ENCODE measurements at places on chromosomes 3 and 15.

- no peak for DNase-seq
Measured at GRCh38 chr15:43489191-43489590, 3.8 kb downstream of the TP53BP1 start.

GRCh38 chr3:11581237-11582190, 62.2 kb downstream of the VGLL4 start:
- no peak for DNase-seq

DNA sequence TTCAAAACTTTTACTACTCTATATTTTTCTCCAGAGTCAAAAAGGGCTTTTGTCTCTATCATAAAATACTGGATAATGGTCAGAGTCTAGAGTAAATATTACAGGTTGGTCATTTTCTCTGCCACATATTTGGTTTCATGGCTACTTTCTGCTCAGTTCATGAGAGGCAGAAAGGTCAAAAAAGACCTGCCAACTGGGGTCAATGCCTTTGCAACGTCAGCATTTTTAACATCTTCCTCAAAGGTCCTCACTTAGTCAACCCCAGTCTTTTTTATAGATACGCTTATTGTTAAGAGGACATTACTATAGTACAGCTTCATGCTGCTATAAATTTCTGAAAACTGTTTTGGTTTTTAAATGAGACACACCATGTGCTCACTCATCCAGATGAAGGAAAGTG, 312.1 kb upstream of the ARHGEF26 start:
- DNase-seq: no peak

GRCh38 chr3:113607219-113607596, 74.9 kb downstream of the SIDT1 start:
- DNase-seq: no peak

DNA sequence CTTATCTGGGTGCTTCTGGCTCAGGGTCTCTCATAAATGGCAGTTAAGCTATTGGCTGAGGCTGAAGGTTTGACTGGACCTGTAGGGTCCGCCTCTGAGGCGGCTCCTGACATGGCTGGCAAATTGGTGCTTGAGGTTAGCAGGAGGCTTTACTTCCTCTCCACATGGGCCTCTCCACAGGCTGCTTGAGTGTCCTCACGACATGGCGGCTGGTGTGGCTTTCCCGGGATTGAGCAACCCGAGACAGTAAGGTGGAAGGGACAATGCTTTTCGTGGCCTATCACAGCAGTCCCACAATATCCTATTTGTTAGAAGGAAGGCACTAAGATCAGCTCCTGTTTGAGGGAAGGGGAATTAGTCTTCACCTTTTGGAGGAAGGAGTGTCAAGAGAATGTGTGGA, 267.3 kb upstream of the LRRFIP2 start:
- no peak for DNase-seq

- DNase-seq: no peak
Measured at GRCh38 chr15:36175741-36176291, 403.6 kb upstream of the CDIN1 start.

DNA sequence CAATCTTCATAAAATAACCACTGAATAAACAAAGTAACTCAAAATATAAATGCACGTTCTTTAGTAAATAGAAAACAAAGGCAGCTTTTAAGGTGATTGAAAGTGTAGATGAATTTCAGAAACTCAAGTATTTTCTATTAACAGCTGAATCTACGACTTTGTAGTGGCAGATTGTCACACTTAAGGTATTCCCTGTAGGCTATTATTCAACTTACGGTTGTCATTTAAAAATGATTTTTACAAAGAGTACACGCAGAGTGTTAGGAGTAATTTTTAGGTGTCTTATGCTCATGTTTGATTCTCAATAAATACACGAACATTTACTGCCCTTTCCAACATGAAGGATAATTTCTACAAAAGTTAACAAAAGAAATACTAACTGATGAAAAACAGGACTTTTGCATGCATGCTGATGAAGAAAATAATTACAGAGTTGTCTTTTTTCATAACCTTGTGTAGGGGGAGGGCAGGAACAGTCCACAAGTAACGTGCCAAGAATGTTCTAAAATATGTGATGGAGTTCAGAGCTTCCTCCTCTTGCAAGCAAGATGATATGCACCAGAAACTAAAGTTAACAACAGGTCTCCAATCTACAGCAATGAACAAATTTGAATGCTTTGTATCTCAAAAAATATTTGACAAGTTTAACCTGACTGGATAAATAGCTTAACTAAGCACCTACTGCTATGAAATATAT, 16.7 kb downstream of the DCBLD2 start:
- DNase-seq: no peak

DNA sequence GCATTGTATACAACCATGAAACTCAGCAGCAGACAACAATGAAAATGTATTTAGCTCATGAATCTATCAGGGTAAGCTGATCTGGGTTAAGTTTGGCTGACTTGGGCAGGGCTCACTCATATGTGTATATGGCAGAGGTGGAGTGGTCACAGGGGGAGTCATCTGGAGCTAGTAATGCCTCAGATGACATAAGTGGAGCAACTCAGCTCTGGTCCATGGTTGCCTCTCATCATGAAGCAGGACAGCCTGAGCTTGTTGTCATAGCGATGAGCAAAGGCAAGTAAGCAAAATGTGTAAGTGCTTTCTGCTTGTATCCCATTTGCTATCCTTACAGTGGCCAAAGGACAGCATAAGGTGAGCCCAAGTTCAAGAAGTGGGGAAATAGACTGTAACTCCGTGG, 64.5 kb downstream of the ALCAM start:
- DNase-seq: no peak

- DNase-seq: no peak
Measured at GRCh38 chr3:56839784-56840715, 38.3 kb upstream of the ARHGEF3 start.

DNA sequence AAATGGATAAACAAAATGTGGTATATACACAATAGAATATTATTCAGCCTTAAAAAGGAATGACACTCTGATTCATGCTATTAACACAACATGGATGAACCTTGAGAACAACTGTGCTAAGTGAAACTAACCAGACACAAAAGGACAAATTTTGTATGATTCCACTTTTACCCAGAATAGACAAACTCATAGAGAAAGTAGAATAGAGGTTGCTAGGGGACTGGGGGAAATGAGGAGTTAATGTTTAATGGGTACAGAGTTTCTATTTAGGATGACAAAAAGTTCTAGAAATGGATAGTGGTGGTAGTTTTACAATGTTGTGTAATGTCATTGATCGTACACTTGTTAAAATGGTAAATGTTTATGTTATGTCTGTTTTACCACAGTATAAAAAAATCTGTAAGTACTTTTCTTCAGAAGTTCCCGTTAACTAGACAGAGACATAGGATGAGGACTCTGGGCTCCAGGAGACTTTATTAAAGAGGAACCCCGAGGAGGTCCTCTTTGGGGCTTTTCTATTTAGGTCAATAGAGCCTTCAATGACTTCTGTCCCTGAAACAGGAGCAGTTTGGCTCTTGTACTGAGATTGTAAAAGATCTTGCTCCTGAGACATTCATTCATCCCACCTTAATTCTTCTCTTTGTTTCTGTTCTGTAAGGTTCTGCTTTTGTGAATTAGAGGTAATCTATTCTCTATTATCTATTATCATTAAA, 24.5 kb downstream of the ABHD6 start:
- DNase-seq: no peak

GRCh38 chr3:190608850-190609589, 95.1 kb downstream of the IL1RAP start:
- DNase-seq: no peak

- DNase-seq: no peak
Measured at GRCh38 chr3:104519068-104519467, 847.6 kb upstream of the ALCAM start.

DNA sequence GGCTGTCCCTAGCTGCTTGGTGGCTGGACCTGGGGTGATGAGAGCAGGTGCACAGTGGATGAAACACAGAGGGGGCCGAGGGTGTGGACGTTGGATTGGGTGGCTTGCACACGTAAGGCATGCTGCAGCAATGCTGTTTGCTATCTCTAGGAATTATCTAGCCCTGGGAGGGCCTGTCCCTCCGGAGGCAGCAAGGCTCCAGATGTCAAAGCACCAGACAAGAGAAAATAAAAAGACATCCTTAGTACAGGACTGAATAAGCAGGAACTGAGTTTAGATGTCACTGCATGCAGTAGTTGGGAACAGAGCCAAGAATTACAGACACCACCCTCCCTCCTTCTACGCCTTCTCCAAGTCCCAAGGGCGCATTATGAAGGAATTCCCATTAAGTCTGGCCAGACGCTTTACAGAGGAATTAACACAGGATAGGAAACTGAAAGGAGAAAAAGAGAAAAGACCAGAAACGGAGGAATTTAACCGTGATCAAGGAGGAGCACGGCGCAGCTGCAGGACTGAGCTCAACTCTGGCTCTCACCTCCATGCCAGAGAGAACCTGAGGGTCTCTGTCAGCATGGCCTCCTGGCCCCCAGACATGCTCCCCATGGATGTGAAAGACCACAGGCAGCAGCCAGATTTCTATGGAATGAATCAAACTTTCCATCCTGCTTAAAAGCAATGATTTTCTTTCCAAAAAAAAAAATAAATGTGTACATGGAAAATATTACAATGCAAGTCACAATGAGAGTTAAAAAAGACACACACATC, 13.8 kb downstream of the ATP10A start:
- no peak for DNase-seq

DNA sequence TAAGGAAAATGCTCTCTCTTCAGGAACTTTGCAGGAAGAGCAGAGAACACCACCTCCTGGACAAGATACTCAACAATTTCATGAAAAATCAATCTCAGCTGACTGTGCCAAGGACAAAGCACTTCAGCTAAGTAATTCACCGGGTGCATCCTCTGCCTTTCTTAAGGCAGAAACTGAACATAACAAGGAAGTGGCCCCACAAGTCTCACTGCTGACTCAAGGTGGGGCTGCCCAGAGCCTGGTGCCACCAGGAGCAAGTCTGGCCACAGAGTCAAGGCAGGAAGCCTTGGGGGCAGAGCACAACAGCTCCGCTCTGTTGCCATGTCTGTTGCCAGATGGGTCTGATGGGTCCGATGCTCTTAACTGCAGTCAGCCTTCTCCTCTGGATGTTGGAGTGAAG, 200.5 kb downstream of the AKAP13 start:
- DNase-seq: no peak

GRCh38 chr15:36737430-36737891, 158.0 kb downstream of the CDIN1 start:
- no peak for DNase-seq

- no peak for DNase-seq
Measured at GRCh38 chr3:132229641-132230040, 87.6 kb upstream of the ACP3 start.

DNA sequence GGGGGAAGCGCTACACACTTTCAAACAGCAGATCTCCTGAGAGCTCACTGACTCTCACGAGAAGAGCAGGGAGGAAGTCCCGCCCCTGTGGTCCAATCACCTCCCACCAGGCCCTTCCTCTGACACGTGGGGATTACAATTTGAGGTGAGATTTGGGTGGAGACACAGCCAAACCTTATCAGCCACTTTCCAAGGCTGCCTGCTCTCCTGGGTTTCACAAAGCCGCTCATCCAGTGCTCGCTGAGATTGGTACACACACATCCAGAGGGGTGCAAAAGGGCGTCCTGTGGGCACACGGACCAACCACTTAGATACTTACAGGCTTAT, 23.1 kb downstream of the XXYLT1 start:
- DNase-seq: no peak

DNA sequence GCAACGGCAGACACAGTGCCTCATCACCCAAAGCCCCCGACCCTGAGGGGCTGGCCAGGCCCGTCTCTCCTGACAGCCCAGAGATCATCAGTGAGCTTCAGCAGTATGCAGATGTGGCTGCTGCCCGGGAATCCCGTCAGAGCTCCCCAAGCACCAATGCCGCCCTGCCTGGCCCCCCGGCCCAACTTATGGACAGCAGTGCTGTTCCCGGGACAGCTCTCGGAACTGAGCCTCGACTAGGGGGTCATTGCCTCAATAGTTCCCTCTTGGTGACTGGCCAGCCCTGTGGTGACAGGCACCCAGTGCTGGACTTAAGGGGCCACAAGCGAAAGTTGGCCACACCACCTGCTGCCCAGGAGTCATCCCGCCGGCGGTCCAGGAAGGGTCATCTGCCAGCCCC, 8.6 kb upstream of the TEX264 start:
- no peak for DNase-seq
